COLO829 (cell line): ENCODE measurements at places on chromosomes 5 and 9.

DNA sequence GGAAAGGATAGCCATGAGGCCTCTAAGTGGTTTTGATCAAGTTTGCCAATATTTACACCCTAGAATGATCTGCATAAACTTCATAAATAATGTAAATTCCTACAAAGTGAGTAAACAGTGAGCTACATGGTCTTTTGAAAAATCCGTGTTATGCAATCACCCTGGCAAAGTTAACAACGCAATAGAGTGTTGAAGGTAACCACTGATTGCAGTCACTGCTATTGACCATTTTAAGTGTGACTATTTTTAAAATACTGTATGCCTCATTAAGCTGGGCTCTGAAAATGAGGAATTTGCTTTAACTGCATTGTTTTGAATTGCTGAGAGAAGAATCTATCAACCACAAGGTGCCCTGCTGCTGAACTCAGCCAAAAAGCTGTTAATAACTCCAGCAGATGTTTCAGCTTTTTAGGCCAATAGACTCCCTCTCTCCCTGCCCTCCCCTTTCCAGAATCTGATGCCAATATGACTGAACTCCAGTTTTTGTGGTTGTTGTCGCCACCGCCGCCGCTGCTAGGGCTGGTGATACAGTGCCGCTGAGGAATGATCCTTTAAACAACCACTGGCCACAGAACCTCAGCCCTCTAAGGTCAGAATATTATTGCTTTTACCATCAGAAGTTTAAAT lies 35.3 kb upstream of the SMARCA2 start:
- DNase-seq: no peak

DNA sequence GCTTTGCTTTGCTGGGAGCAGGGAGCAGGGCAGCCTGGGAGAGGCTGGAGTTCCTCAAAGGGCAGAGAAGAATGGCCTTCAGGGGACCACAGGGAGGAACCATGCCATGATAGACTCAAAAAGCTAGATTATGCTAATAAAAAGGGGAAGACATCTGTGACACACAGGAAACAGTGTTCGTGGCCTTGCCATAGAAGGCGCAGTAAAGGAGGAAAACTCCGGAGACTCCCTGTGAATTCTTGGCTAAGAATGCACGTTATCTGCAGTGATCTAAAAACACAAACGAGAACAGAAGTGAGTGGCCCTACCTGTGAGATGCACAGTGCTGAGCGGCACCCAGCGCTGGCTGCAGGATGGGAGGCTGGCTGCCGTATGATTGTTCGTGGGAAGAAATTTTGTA lies 15.9 kb upstream of the LTC4S start:
- DNase-seq: no peak

GRCh38 chr9:4769321-4770080 lies 23.2 kb upstream of the RCL1 start:
- DNase-seq: no peak

DNA sequence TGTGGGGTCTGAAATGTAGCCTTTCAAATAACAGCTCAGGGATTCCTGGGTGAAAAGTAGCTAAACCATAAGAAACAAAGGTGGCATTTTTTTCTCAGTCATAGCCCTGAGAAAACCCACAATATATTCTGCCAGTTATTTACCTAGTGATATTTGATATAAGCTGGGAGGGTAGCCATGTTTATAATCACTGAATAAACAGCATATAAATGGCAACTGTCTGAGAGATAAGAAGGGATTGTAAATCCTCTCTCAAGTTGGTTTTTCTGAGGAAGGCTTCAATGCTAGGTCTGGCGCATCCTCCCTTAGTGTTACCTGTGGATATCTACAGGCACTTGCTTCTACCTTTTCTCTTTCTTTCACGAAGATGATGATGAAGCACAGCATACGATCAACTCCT lies 1080.5 kb upstream of the DMAC1 start:
- DNase-seq: no peak

DNA sequence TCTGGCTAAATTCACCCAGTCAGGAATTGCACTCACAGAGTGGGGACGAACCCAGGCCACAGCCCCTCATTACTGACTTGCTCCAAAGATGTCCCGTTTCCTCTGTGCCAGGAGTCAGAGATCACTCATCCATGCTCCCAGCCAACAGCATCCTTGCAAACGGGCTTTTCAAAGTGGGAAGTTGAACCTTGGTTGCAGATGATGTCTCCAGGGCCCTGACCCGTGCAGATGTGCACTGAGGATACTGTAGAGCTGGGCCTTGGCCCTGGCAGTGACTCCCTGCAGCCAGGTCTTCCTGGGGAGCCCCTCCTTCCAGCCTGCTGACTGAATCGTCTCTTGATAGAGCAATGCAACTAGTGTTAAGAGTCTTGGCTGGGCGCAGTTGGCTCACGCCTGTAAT lies 22.3 kb downstream of the TCF7 start:
- DNase-seq: no peak

GRCh38 chr5:122707796-122708195 lies 67.1 kb upstream of the SNX2 start:
- DNase-seq: no peak

- DNase-seq: peak; percentile 3
Observed at GRCh38 chr9:27791311-27791710, 218.0 kb upstream of the C9orf72 start.

- no peak for DNase-seq
Observed at GRCh38 chr9:16045651-16046280, 492.9 kb downstream of the CCDC171 start.

GRCh38 chr9:115393976-115394775 lies 276.2 kb upstream of the TNC start:
- no peak for DNase-seq

DNA sequence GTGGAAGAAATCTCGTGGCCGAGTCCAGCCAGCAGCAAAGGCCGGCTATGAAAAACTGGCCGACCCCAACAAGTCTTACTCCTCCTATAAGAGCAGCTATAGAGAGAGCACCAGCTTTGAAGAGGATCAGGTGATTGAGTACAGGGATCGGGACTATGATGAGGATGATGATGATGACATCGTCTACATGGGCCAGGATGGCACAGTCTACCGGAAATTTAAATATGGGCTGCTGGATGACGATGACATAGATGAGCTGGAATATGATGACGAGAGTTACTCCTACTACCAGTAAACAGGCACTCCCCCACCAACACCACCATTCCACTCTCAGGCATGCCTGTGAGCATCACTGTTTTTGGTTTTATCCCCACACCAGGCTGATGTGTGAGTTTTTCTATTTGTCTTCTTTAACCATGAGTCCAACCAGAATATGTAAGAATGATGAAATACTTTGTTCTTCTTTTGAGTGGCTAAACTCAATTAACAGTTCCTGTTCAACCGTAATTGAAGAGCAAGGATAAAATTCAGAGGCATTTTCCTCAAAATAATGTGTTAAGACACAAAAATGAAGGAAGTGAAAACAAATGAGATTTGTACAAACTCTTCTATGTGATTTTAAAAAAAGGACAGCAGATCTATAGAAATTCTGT lies 35.5 kb downstream of the RFK start:
- DNase-seq: no peak

DNA sequence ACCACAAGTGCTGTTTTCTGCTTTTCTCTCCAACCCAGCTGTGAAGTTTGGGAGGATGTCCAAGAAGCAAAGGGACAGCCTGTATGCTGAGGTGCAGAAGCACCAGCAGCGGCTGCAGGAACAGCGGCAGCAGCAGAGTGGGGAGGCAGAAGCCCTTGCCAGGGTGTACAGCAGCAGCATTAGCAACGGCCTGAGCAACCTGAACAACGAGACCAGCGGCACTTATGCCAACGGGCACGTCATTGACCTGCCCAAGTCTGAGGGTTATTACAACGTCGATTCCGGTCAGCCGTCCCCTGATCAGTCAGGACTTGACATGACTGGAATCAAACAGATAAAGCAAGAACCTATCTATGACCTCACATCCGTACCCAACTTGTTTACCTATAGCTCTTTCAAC lies 145.2 kb downstream of the RORB start:
- no peak for DNase-seq

DNA sequence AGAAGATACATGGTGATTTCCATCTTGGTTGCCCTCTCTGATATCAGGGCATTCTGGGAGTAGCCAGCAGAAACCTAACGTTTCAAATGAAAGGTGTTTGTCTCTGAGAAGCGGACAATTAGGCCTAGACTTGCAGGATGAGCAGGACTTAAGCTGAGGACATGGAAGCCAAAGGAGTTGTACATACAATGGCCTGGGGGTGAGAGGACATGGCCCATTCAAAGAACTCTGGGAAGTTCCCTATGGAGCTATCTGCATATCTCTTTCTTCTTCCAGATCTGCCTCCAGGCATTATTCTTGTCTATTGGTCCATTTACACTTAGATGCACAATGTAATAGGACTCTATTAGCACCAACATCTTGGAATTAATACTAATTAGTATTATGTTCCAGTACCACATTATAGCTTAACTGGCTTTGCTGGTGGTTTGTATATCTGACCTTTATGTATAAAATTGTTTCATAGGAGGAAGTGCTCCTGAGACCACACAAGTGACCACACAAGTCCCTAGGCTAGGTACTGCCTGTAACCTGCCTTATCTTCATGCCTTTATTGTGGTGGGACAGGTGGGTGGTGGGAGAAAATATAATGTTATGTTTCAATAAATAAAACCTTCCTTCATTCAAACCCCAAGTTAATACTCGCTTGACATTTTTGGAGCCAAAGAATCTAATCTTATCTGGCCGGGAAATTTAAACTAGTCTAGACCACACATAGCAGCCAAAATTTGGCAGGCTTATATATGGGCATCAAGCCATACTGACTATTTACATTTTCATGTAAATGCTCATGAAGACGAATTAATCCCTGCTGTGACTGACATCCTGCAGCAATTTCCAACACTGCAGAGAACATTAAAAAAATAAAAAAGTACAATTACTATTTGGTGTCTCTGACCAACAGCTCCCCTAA lies 52.1 kb upstream of the EQTN start:
- no peak for DNase-seq

DNA sequence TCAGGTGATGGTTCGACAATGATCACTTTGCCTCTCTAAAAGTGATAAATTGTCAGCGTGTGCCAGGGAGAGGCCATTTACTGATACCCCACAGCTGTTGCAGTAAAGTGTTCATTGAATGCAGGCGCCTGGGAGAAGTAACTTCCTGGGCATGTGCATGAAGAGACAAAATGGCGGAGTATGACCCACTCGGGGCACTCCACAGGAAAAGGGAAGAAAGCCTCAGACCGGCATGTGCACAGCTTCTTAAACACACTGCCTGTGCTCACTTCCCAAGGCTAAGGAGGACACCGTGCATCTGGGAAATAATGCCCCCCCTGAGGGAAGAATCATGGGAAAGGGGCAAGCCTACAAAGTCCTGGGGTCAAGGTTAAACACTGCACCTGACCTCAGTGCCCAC lies 329.5 kb downstream of the ICE1 start:
- no peak for DNase-seq

- no peak for DNase-seq
Observed at GRCh38 chr9:6723881-6724420, 33.8 kb upstream of the KDM4C start.

GRCh38 chr5:151078490-151079262 lies 2.2 kb downstream of the TNIP1 start:
- no peak for DNase-seq

DNA sequence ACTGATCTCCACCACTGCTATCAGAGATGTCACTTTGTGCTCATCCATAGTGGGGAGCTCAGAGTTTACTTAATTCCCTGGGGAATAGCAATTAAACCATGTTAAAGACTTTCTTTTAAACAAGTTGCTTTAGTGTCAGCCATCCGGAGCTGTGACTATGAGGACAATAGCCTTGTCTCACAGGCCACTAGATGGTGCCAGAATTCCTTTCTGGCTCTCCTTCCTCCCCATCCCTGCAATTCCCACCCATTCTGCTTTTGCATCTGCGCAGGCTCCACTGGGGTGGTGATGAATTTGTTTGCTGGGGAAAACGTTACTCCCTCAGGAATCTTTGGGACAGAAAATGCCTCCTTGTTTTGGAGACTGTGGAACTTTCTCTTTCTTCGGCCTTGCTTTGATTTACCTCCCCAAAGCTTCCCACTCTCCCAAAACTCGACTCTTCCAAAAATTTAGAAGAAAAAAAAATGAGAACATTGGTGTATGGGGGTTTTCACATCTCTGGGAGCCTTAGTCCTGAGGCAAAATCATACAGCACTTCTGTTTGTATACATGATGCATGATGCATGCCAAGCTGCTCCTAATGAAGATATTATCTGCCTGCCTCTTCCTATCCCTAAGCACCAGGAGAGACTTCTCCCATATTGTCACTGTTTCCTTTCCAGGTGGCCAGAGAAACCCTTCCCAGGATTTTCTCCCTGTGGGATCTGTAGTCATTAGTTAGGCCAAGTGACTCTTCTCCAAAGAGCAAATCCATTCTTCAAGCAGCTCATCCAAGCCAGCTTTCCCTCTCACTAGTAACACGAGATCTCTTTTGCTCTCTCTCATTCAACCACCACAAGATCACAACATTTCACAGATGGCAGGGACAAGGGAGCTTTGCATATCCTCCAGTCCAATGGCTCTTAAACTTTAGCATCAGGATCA lies 466.1 kb downstream of the TLR4 start:
- peak; percentile 11 for DNase-seq
